ENCODE measurements at places on chromosomes 4 and X.

- no peak for DNase-seq
These were observed 183.7 kb upstream of the BCOR start for GRCh38 chrX:40281336-40282005.

GRCh38 chr4:76623217-76624045 lies 188.4 kb downstream of the SHROOM3 start:
- no peak for DNase-seq

DNA sequence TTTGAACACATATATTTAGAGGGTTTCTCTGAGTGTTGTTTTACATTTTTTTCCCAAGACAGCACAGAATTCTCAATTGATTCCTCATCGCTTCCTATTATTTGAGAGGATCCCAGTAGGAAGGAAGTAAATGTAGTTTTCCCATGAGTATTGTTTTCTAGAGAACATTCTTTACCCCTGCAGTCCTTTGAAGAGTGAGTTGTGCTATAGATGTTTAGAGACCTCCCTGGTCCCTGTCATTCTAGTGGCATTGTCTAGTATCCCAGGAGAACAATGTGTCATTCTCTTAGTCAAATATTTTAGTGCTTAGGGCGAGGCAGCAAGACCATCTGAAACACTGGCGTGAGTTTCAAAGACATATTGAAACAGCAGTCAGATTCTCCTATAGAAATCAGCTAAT lies 32.5 kb downstream of the SORBS2 start:
- no peak for DNase-seq

GRCh38 chr4:169312690-169313422 lies 42.1 kb upstream of the SH3RF1 start:
- no peak for DNase-seq

DNA sequence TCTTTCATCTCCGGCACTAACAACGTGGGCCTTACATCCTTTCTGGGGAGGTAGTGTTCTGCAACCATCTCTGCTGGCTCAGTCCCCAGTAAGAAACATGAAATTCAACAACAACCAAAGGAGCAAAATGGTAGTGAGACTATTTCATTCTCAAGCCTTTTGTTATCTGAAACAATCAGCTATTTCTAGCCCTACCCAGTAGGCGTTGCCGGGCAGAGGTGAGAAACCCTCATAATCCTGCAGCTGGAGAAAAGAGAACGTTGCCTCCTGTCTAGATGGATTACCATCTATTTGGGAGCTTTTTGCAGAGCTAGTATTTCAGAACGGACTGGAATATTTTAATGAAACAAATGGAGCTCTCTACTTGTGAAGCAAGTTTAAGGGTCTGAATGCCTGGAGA lies 66.4 kb upstream of the GPR174 start:
- DNase-seq, result no peak

GRCh38 chr4:80840396-80840795 lies 190.1 kb upstream of the BMP3 start:
- no peak for DNase-seq
